ENCODE measurements at places on chromosomes 5 and 9.

DNA sequence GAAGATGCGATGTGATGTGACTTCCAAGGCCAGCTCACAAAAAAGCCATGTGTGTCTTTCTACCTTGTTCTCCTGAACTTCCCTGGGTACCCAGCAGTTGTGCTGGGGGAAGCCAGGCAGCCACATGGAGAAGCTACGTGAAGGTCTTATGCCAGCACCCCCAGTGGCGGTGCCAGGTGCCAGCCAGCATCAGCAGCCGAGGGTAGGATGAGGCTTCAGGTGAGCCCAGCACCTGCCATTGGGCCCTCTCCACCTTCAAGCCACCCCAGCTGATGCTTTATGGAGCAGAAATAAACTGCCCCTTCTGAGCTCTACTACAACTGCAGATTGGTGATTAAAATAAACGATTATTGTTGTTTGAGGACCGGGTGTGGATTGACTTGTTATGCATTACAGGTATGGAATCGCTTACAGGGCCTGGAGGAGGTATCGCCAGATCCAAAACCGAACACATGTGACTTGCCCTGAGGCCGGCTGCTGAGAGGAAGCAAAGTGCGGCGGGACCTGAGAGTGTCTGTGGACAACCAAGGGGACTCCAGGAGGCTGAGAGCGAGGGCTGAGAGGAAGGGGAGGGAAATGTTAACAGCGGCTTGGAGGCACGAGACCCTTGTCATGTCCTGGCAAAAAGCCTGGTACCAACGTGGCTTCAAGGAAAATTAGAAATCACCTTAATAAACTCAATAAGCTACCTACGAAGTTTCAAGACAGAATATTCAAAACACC lies 36.0 kb upstream of the OLFM1 start:
- no peaks in the 10 kb centered on the region for H3K27me3 ChIP-seq
- H3K4me1 ChIP-seq, result no peaks in the 10 kb centered on the region

- no peak for DNase-seq
- H3K4me3 ChIP-seq, result no peak overlapping the region
- no peaks in the 10 kb centered on the region for H3K36me3 ChIP-seq
- H3K4me1 ChIP-seq, result peaks cover 26% of the 10 kb centered on the region
These were observed 63.0 kb upstream of the PTPN3 start for GRCh38 chr9:109561137-109561536.

DNA sequence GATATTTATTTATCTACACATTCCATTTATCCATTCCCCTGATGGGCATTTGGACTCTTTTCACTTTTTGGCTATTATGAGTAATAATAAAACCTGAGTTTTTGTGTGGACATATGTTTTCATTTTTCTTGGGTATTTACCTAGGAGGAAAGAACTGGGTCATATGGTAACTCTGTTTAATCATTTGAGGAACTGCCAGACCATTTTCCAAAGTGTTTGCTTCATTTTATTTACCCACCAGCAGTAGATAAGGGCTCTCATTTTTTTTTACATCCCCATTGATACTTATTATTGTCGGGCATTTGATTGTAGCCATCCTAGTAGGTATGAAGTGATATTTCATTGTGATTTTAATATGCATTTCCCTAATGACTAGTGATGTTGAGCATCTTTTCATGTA lies 7.7 kb upstream of the PTPDC1 start:
- no peak overlapping the region for H3K4me3 ChIP-seq
- H3K27ac ChIP-seq, result no peak overlapping the region
- H3K4me1 ChIP-seq, result 0 out of 2 replicates have a peak, but pooled peaks cover 3% of the 10 kb centered on the region
- no peaks in the 10 kb centered on the region for H3K27me3 ChIP-seq
- DNase-seq, result no peak
- peaks cover 13% of the 10 kb centered on the region for H3K36me3 ChIP-seq

DNA sequence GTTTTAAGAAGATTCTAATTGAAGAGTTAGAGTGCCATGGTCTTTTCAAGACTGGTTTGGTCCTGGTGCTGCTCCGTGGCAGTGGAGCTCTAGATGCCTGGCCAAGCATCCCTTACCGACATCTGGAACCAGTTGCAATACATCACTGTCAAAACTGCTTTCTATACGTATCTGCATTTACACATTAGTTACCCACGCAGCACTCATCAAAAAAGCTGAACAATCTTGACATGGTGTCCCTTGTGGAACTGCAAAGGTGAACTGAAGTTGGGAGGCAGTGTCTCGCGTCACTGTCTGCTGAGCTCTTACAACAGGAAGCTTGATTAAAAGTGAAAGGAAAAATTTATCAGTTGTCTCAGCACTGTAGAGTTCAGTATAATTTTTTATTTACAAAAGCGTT lies 82.6 kb downstream of the PBX3 start:
- H3K27ac ChIP-seq, result no peak overlapping the region
- H3K27me3 ChIP-seq, result no peaks in the 10 kb centered on the region
- no peaks in the 10 kb centered on the region for H3K4me1 ChIP-seq

- H3K27me3 ChIP-seq, result peaks cover 3% of the 10 kb centered on the region
- H3K36me3 ChIP-seq, result no peaks in the 10 kb centered on the region
- H3K4me1 ChIP-seq, result 0 out of 2 replicates have a peak, but pooled peaks cover 2% of the 10 kb centered on the region
- no peak for DNase-seq
- H3K27ac ChIP-seq, result no peak overlapping the region
These were observed 145.3 kb upstream of the PAPPA start for GRCh38 chr9:116008278-116008677.
